ENCODE measurements at places on chromosomes 5 and 9.

GRCh38 chr5:955886-956761, 52.5 kb upstream of the NKD2 start:
- peaks cover 23% of the 10 kb centered on the region for H3K4me1 ChIP-seq
- H3K4me3 ChIP-seq = no peak overlapping the region
- H3K27me3 ChIP-seq = peaks cover 52% of the 10 kb centered on the region
- no peaks in the 10 kb centered on the region for H3K36me3 ChIP-seq

DNA sequence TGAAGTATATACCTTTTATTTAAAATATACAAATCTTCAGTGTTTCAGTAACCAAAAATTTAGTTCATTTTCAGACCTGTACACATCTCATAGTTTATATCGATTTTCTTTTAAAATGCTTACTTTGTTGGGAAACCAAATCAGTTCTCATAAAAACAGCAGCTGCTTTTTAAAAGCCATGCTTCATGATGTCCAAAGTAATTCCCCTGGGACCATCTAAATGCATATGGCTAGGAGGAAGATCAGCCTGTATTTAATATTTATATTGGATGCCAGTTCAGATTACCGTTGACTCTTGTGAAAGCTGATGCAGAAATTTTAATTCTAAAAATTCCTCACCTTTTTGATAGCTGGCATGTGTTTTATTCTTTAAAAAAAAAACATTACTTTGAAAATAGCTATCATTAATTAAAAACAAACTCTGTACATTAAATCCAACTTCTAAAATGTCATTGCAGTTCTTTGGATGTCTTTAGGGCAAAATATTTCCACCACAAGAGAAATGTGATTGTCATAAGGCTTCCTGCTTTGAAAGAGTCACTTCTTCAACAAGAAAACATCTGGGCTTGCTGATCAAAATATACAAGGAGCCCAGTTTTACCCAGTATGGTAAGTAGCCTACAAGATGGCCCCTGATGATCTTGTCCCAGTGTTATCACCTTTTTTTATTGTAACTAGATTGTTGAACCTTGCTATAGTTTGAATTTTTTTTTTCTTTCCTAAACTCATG, 1242.9 kb upstream of the CDH6 start:
- H3K4me1 ChIP-seq = no peaks in the 10 kb centered on the region
- no peaks in the 10 kb centered on the region for H3K36me3 ChIP-seq
- H3K4me3 ChIP-seq = no peak overlapping the region
- H3K27ac ChIP-seq = no peak overlapping the region
- no peaks in the 10 kb centered on the region for H3K27me3 ChIP-seq
- DNase-seq = no peak

- peaks cover 10% of the 10 kb centered on the region for H3K4me1 ChIP-seq
- no peak overlapping the region for H3K4me3 ChIP-seq
- H3K27me3 ChIP-seq = no peaks in the 10 kb centered on the region
- no peak for DNase-seq
- H3K36me3 ChIP-seq = no peaks in the 10 kb centered on the region
These were observed 177.9 kb upstream of the MAP3K1 start for GRCh38 chr5:56637321-56637920.

GRCh38 chr5:163005949-163006348, 431.4 kb upstream of the CCNG1 start:
- DNase-seq = no peak
- H3K36me3 ChIP-seq = no peaks in the 10 kb centered on the region
- H3K27ac ChIP-seq = no peak overlapping the region
- no peaks in the 10 kb centered on the region for H3K4me1 ChIP-seq

- peaks cover 3% of the 10 kb centered on the region for H3K36me3 ChIP-seq
- DNase-seq = no peak
- no peaks in the 10 kb centered on the region for H3K4me1 ChIP-seq
These were observed 205.1 kb downstream of the ADAMTSL1 start for GRCh38 chr9:18678821-18679590.

- no peak for DNase-seq
- H3K4me1 ChIP-seq = no peaks in the 10 kb centered on the region
- H3K36me3 ChIP-seq = no peaks in the 10 kb centered on the region
- no peak overlapping the region for H3K27ac ChIP-seq
- H3K27me3 ChIP-seq = no peaks in the 10 kb centered on the region
These were observed 942.5 kb upstream of the WWC1 start for GRCh38 chr5:167348980-167349379.

Data from mesenchymal stem cell (in vitro differentiated cells and primary cell).